ENCODE measurements at places on chromosomes 1 and 21. TPM values are rescaled to one million over a fixed set of nuclear protein-coding genes. Genes with fewer than 3 reads are reported as not detected.

DNA sequence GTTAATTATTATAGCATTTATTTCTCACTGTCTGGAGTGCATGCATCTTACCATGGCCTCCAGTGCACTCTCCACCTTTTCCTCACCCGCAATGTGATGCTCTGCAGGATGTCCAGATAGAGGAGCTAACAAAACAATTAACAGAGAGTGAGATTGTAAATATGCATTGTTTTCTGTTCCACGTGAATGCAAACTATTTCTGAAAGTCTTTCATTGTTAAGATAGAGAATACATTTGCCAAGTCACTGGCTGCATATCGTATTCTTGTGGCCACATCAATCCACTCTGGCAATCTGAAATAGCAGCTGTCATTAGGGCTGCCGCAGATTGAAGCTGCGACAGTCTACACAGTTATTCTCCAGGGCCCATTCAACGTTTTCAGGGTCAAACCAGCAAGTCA is 143.8 kb downstream of the DUSP10 start:
- DNase-seq, result no peak

GRCh38 chr1:221886311-221886710 is 144.4 kb upstream of the DUSP10 start:
- no peak for DNase-seq

DNA sequence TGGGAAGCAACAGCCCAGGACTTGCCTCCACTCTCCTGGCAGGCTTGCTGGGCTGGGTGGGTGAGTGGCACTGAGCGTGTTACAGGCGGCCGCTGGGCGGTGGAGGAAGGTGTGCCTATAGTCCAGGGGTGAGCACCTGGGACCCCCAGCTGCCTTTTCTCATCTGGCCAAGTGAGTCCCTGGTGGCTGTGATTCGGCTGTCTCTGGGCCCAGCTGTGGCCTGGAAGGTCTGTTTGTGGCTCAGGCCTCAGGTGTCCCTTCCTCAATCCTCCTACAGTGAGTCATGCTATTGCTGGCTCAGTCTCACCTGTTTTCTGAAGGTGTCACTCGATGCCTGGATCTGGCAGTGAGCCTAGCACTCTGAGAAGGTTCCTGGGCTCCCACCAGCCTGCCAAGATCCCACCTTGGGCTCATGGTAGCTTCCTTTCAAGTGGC is 564.2 kb downstream of the PTPRU start:
- DNase-seq, result no peak

DNA sequence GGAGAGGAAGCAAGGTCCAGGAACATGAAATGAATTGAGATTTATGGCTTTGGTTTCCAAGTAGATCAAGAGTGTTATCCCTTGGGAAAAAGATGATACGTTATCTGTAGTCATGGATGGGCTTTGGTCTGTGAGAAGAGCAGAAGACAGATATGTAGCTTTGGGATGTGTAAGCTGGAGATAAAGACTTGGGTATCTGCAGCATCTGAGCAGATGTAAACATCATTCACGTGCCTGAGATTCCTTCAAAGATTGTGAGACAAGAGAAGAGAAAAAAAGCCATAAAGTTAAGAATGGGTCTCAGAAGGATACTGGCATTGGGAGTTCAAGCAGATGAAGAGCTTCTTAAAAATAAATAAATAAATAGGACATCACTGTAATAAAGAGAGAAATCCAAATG is 217.8 kb downstream of the PTPRC start:
- no peak for DNase-seq

- DNase-seq, result no peak
Observed at GRCh38 chr1:56773341-56774066, 45.7 kb downstream of the FYB2 start.

Gene GUCA2B
- not detected for total RNA-seq

DNA sequence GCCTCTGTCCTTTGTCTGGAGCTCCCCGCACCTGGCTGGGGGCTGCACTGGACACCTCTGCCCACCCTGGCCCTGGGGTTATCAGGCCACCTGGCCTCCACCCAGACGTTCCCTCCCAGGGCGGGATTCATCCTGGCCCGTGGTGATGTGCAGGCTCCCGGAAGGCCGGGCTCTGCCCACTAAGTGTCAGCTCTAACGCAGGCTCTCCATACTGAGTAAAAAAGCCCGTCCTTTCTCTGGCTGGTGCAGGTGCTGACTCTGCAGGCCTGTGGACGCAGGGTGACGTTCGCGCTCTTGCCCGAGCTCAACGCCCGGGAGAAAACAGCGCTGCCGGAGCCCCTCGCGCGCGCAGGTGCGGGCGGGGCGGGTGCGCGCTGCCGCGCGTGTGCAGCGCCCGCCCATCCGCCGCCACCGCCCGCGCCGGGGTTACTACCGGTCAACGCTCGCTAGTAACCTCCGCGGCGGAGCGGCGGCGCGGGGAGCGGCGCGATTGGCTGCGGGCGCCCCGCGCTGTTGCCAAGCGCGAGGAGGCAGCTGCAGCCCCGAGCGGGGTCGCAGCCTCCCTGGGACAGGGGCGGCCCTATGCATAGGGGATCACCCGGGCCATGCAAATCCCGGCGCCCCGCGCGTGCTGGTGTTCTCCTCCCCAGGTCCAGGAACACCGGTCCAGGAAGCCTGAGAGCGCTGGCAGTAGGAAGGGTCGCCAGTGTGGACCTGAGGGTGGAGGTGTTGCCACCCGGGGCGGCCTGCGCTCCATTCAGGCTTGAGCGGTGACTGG is 15.7 kb downstream of the ABCG1 start:
- peak; percentile 94 for DNase-seq

DNA sequence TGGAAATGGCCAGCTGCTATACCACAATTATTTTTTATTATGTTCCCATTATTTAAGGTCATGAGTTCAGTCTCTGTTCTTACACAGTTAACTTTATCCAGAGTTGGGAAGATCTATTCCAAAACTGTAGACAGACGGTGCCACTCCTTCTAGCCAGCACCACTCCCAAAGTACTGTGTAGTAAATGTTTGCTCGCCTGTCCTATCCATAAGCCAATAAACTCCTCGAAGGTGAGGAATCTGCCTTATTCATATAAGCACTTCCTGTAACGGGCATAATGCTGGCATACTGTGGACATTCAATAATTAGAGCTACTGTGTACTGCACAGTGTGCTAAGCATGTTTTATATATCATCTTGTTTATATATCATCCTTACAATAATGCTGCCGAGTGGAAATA is 26.1 kb upstream of the STMN1 start:
- no peak for DNase-seq

GRCh38 chr1:237031480-237031879 is 10.5 kb upstream of the RYR2 start:
- no peak for DNase-seq

GRCh38 chr1:225766967-225767633 is 10.5 kb upstream of the SRP9 start:
- DNase-seq, result peak; percentile 23

Gene TINAGL1
- total RNA-seq, result 173 TPM

Gene C4BPA
- total RNA-seq, result 24.6 TPM

- no peak for DNase-seq
Observed at GRCh38 chr1:3505161-3505560, 50.7 kb downstream of the ARHGEF16 start.

- DNase-seq, result no peak
Observed at GRCh38 chr21:39737376-39738000, 7.5 kb upstream of the IGSF5 start.

- no peak for DNase-seq
Observed at GRCh38 chr1:7993593-7994479, 32.3 kb downstream of the ERRFI1 start.

Gene ETV3L
- not detected for total RNA-seq

GRCh38 chr1:41683681-41684500 is 199.4 kb upstream of the EDN2 start:
- peak; percentile 57 for DNase-seq

DNA sequence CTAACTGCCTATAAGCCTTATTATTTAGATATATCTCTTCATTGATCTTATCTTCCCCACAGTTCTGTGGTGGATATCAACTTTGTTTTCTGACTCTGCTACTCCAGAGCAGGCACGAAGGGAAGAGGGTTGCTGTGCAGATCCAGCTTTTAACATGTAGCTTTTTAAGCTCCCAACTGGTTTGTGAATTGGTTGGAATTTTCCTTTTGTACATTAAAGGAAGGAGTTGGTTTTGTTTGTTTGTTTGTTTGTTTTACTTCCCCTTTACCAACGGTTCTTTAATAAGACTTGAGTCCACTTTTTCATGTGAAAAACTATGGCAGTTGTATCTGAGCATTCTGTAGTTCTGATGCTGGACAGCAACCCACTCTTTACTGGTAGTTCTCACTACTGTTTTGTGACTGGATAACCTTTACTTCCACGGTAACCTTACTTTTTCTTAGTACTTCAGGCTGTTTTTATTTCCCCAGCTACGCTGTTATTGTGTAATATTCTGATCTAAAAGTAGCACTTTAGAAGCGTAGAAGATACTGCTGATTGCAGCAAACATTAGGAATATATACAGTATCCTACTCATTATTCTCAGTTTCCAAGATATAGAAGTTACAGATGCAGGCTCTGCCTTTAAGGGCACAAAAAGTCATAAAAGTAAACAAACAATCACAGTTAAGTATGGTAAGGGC is 1.6 kb downstream of the GNPAT start:
- DNase-seq, result no peak

DNA sequence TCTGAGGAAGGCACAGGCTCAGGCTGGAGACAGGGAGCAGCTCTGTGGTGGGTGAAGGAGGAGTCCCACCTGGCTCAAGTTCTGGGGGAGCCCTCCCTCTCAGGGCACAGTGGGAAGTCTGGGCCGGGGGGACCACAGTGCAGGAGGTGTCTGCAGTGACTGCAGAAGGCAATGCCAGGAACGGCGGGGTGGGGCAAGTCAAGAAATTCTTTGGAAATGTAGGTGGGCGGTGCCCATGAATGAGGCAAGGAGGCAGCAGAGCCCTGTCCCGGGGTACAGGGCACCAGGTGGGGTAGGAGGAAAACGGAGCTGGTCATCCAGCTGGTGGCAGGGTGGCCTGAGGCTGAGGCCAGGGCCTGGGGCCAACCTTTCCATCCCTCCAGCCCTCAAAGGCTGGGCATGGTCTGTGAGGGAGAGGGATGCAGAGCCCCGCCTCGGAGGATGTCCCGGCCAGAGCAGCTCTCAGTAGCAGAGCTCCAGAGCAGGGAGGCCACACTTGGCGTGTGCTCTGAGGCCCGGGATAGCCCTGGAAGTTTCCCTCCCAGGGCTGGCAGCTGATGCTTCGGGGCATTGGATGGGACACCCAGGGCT is 4.7 kb downstream of the TFF3 start:
- no peak for DNase-seq

Gene PROK1
- not detected for total RNA-seq

- no peak for DNase-seq
Observed at GRCh38 chr1:157653494-157653873, 47.1 kb downstream of the FCRL3 start.

DNA sequence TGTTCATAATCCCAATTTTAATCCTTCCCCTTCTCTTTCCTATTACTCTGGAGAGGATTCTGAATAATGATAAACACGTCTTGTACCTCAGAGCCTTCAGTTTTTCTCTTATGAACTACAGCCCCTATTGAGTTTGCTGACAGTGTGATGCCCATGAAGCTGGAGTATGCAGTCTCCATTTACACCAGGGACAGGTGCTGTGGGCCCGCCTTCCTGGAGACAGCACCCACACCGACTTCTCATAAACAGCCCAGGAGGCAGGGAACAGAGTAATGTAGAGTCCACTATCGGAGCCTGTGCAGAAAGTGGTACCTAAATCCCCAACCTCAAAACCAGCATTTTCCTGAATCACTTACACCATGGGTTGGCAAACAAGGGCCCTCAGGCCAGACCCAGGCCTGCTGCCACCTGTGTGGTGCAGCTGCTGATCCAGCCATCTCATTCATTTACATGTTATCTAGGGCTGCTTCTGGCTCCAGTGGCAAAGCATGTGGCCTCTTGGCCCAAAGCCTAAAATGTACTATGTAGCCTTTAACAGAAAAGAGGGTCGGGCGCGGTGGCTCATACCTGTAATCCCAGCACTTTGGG is 95.1 kb upstream of the KRTAP19-8 start:
- DNase-seq, result no peak
